Tibial nerve (tissue), 4 donors: ENCODE measurements at places on chromosomes 4 and X. TPM values are rescaled to one million over a fixed set of nuclear protein-coding genes. Genes with fewer than 3 reads are reported as not detected.

USP17L19 gene
- total RNA-seq: not detected

NAT8L gene
- 5.2 TPM for total RNA-seq

AFP gene
- total RNA-seq: not detected

PRR32 gene
- total RNA-seq: not detected

FAM53A gene
- total RNA-seq: 33.7 TPM

NWD2 gene
- total RNA-seq: 1.1 TPM
